Testis (tissue), 5 donors: ENCODE measurements at places on chromosomes 16 and 17. TPM values are rescaled to one million over a fixed set of nuclear protein-coding genes. Genes with fewer than 3 reads are reported as not detected.

The CD79B gene
- polyA plus RNA-seq = 4.3 TPM

The ADCY9 gene
- 19.0 TPM for polyA plus RNA-seq

The COX6A2 gene
- 14.9 TPM for polyA plus RNA-seq

The CSH2 gene
- not detected for polyA plus RNA-seq

The IST1 gene
- polyA plus RNA-seq = 236 TPM

The GRB7 gene
- polyA plus RNA-seq = 3.7 TPM

The PRR35 gene
- polyA plus RNA-seq = 1.7 TPM

The GNG13 gene
- polyA plus RNA-seq = not detected

The KRT9 gene
- 0.29 TPM for polyA plus RNA-seq

The LITAF gene
- 31.5 TPM for polyA plus RNA-seq

The KLHL10 gene
- polyA plus RNA-seq = 130 TPM

The MARVELD3 gene
- polyA plus RNA-seq = 1.4 TPM

The CD300H gene
- polyA plus RNA-seq = not detected

The ADAD2 gene
- 174 TPM for polyA plus RNA-seq

The SOX9 gene
- 80.0 TPM for polyA plus RNA-seq

The MFAP4 gene
- 108 TPM for polyA plus RNA-seq

The REXO5 gene
- polyA plus RNA-seq = 991 TPM

The UTS2R gene
- 0.32 TPM for polyA plus RNA-seq

The KRT25 gene
- polyA plus RNA-seq = 1.6 TPM

The CBX4 gene
- polyA plus RNA-seq = 11.5 TPM

The TEX14 gene
- 96.5 TPM for polyA plus RNA-seq

The ATF7IP2 gene
- 110 TPM for polyA plus RNA-seq

The ANTKMT gene
- polyA plus RNA-seq = 68.5 TPM

The SPIRE2 gene
- polyA plus RNA-seq = 11.5 TPM
